ENCODE measurements at places on chromosomes 6 and 20. TPM values are rescaled to one million over a fixed set of nuclear protein-coding genes. Genes with fewer than 3 reads are reported as not detected.

The SLC22A16 gene
- not detected for total RNA-seq

DNA sequence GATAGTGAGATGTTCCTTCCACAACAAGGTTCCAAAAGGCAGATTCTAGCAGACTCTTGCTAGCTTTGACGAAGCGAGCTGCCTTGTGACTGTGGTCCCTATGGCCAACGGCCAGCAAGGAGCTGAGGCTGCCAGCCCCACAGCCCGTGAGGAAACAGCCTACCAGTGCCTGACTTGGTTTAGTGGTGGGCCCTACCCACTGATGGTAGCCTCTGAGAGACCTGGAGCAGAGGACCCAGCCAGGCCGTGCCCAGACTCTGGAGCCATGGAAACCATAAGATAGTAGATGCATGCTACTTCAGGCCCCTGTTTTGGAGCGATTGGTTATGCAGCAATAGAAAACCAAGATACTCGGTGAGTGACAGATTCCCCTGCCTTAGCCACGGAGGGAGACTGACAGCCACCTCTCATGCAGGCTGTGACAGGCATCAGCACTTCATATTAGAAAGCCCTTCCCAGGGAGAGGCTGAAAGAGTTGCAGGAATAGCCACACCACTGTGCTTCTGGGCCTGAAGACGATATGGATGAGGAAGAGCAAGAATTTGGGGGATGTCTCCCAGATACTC is 19.2 kb downstream of the PSMG4 start:
- H3K4me3 ChIP-seq = no peak overlapping the region
- H3K27me3 ChIP-seq = no peaks in the 10 kb centered on the region
- no peak for ATAC-seq
- no peak overlapping the region for H3K27ac ChIP-seq

DNA sequence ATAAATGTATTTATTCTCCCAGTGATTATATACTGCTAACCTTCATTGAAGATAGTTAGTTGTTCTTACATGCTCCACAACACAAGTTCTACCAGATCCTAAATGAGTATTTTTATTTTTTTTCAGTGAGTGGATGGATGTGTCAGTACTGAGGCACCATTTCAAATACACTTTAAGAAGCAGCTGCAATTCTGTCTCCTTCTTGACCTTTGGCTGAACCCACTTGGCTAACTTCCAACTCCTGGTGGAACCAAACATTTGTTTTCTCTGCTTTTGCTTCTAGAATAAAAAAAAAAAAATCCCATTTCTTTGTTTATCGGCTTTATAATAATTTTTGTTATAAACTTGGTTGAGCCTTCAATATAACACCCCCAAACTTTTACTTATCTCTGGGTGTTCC is 458.3 kb upstream of the MAP3K7 start:
- H3K27ac ChIP-seq = no peak overlapping the region
- no peaks in the 10 kb centered on the region for H3K27me3 ChIP-seq
- no peak overlapping the region for H3K4me3 ChIP-seq
- no peaks in the 10 kb centered on the region for H3K4me1 ChIP-seq

DNA sequence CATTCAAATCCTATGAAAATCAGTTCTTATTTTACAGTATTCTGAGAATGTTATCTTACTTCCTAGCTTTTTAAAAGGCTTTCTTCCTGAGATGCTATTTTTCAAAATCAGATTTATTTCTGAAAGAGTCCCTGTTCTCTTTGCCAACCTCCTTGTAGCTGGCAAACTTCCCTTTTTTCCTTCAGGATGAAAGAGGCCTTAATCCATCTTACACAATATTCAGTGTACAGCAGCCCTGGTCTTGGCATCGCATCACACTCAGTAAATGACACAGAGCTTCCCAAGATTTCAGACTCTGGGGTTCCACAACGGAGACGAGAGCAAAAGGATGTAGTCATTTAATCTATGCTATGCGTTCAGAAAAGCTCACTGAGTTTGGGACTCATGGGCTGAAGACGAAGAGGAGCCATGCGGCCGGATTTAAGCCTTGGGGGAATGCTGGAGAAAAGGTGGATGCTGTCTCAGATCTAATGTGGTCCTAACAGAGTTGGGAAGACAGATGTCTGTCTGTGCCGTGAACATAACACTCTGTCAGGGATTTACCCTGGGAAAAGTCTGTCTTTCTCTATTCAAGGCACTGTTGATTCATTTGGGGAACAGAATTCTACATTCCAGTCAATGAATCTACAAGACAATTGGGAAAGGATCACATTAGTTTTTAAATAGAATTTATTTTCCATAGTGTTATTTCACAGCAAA is 616.4 kb upstream of the AGPAT4 start:
- H3K4me3 ChIP-seq = no peak overlapping the region
- H3K27me3 ChIP-seq = no peaks in the 10 kb centered on the region

DNA sequence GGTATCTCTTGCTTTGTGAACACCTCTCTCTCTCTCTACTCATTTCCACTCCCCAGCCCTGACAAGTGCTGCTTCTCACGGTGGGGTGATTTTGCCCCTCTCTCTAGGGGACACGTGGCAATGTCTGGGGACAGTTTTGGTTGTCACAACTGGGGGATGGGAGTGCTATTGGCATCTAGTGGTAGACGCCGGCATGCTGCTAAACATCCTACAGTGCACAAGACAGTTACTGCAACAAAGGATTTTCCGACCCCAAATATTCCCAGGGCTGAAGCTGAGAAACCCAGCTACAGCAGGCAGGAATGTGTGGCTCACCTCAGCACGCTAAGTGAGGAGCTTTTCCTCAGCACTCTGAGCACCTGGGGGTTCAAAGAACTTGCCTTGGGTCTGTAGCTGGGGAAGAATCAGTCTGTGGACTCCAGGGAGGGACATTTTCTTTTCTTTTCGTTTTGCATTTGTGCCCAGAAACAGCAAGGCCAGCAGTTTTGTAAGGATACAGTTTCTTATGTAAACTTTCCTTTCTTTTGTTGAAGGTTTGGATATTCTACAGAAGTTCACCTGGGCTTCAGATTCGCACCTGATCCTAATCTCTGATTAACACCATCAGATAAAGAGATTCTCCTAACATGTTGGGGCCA is 246.9 kb upstream of the ZFP64 start:
- H3K4me1 ChIP-seq = no peaks in the 10 kb centered on the region
- H3K27ac ChIP-seq = no peak overlapping the region
- no peaks in the 10 kb centered on the region for H3K36me3 ChIP-seq
- H3K4me3 ChIP-seq = no peak overlapping the region
- no peaks in the 10 kb centered on the region for H3K27me3 ChIP-seq
